ENCODE measurements at places on chromosomes 4 and X.
A peak's percentile ranks its signal among the peaks of the same experiment; 100 is the strongest.

GRCh38 chrX:9942086-9942485 lies 25.1 kb upstream of the CLDN34 start:
- DNase-seq: peak; percentile 46

- DNase-seq: no peak
Measured at GRCh38 chr4:36493251-36493650, 211.8 kb downstream of the DTHD1 start.

GRCh38 chr4:11719879-11720278 lies 291.2 kb upstream of the HS3ST1 start:
- no peak for DNase-seq

- DNase-seq: no peak
Measured at GRCh38 chr4:76758996-76759395, 138.9 kb downstream of the SOWAHB start.

GRCh38 chrX:129823115-129823514 lies 20.6 kb downstream of the ZDHHC9 start:
- peak; percentile 53 for DNase-seq

- no peak for DNase-seq
Measured at GRCh38 chr4:31246856-31247255, 526.7 kb downstream of the PCDH7 start.

- no peak for DNase-seq
Measured at GRCh38 chr4:80016506-80016905, 56.5 kb downstream of the ANTXR2 start.

GRCh38 chr4:109049926-109050325 lies 252.5 kb downstream of the COL25A1 start:
- no peak for DNase-seq

DNA sequence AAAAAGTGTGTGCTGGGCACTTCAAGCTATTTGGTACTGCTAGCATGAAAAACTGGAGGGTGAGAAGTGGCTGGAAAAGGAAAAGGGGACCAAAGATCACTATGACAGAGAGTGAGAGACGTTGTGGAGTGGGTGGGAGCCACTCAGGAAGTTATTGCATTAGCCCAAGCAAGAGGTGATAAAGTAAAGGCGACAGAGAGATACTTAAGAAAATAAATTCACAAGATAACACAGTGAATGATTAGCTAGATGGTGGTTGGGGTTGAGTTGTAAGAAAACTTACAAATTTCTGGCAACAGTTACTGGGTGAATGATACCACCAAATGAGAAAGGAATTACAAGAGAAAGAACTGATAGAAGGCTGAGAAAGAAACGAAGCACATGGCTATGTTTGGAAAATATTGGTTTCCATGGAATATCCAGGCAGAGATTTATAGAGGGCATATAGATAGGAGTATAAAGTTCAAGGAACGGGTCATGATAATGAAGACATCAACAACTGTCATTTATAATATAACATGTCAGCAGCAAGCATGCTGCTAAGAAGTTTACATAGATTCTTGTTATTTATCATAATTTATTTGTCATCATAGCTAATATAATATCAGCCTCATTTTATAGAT lies 60.7 kb downstream of the CASK start:
- no peak for DNase-seq

- DNase-seq: no peak
Measured at GRCh38 chr4:176945334-176945733, 152.6 kb upstream of the VEGFC start.

DNA sequence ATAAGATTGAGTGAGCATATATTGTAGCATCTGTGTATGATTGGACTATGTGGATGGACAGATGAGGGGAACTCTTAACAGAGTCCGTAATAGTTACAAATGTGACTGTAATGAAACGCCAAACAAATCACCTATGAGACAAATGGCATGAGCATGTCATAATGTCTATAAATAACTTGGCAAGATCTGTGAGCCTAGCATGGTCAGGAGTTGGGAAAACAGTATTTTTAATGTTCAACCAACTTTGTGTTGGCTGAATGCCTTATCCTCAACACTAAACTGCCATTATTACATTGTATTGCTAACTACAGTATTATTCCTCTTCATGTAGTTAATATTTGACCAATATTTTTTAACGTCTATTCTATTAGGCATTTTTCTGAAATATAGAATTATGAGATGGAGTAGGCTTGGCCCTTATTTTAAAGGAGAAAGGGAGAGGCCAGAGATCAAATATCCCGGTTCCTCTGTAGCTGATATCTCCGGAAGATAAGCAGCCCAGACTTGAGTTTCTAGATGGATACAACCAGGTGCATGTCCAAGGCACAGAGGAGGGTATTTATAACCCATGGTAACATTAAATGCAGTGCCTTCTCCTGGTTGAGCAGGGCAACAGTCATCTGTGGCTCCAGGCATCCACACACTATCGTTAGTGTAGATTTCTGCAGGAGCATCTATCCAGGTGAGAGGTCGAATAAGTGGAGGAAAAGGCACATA lies 32.7 kb downstream of the PF4 start:
- DNase-seq: no peak

GRCh38 chrX:42093756-42094155 lies 170.4 kb upstream of the CASK start:
- no peak for DNase-seq

GRCh38 chr4:170656506-170656905 lies 566.8 kb upstream of the AADAT start:
- DNase-seq: no peak

GRCh38 chr4:184668511-184669114 lies 19.1 kb downstream of the PRIMPOL start:
- DNase-seq: no peak

- no peak for DNase-seq
Measured at GRCh38 chr4:181966104-181966551, 277.1 kb upstream of the TENM3 start.

GRCh38 chr4:94536649-94537469 lies 85.1 kb downstream of the PDLIM5 start:
- no peak for DNase-seq

DNA sequence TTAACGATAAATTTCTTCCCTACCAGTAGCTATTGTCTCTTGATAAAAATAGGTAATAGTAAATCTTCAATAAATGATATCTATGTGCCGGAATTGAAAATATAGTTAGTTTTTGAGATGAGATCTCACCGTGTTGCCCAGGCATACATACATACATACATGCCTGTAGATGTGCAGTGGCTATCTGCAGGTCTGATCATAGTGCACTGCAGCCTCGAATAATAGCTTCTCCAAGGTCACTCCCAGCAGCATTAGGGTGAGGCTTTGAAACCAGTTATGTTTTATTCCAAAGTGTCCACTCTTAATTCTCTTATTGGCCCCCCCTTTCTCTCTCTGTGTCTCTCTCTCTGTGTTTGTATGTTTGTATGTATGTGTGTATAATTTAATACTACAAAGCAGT lies 37.5 kb downstream of the ZFX start:
- no peak for DNase-seq

DNA sequence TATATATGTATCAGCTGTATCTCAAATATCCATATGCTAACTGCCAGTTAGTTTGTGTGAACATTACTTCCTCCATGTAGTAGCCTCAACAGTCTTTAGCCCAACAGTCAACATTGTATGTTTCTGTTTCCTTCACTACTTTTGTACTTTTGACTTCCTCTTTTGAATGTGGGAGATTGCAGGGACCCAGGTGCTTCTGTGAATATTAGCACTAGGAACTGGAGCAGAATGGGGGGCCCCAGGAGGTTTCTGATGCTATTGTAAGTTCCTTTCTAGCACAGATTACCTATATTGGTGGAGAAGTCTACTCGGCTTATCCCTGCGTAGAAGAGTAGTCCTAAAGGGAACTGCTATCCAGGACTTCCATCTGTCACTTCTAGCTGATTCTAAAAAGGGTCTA lies 2.3 kb downstream of the PLAC8 start:
- DNase-seq: peak; percentile 30

DNA sequence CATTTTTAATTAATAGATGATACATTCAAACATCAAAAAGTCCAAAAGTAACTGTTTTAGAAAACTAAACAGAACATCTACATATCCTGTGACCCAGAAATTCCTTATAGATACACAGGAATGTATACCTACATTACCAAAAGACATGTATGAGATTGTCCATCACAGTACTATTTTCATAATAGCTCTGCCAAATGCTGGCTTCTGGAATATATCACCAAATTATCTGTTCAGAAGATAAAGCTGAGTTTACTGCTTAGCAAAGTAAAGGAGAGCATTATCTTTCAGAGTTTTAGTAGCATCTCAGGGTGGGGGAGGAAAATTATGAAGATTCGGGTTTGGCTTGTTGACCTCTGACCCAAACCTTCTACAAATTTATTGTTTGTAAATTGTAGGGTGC lies 368.9 kb upstream of the SLC7A11 start:
- no peak for DNase-seq

GRCh38 chr4:82201805-82202641 lies 171.8 kb downstream of the HNRNPD start:
- peak; percentile 31 for DNase-seq

GRCh38 chr4:56668267-56668666 lies 12.8 kb downstream of the HOPX start:
- no peak for DNase-seq

GRCh38 chr4:73904491-73904890 lies 35.3 kb downstream of the CXCL1 start:
- no peak for DNase-seq

DNA sequence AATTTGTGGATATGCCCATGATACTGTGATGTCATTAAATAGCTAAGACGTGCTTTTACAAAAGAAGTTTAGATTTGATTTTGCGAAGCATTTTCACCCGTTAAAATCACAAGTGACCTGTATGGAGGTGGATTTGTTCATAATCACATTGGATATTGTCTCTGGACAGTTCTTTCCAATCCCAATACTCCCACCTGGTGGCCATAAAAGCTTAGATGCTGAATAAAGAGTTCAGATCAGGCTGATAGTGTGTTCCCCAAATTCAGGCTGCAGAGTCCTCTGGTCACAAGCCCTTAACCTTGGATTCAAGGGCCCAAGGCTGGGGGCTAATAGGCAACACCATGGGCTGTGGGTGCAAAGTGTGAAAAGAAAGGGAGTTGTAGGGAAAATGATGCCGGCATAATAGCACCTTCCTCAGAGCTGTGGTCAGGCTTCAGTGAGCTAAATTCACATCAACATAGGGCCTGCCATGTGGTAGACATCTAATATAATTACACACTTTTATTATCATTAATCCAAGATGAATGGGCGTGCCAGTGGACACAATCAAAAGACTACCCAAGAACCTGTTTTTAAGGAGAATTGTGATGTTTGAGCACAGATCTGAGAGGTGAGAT lies 28.1 kb downstream of the SMIM43 start:
- no peak for DNase-seq

DNA sequence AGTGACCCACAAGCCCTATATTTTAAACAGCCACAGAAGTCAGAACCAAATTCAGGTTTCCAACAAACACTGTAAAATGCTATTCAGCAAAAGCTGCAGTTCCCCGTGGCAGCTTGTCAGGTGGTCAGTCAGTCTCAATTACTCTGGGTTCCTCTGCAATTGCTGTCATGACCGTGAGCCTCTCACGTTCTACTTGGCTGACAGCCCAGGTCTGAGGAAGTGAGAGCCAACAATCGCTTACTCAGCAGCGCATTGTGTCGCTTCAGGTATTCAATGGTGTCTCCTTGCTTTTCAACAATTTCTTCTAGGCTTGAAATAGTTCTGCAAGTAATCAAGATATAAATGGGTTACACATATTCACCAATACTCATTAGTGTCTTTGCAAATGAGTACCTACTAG lies 25.8 kb downstream of the TRIM75 start:
- DNase-seq: no peak

DNA sequence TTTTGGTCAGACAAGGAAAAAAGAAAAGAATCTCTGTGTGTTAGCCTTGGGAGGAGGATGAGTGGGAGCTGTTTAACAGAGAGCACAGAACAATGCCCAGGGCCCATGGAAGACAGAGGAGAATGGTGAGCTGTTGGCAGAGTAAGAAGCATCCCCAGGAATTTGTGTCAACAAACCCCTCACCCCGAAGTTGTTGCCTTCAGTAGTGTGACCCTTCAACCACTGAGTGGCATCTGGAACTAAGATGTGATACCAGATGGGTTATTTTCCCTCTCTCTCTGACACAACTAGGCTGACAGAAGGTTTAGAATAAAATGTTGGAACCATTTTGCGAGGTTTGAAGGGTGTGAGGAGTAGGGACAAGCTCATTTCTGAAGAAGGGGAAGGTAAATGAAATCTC lies 25.1 kb downstream of the IGSF1 start:
- no peak for DNase-seq

- DNase-seq: no peak
Measured at GRCh38 chr4:6337331-6337935, 67.8 kb downstream of the WFS1 start.

DNA sequence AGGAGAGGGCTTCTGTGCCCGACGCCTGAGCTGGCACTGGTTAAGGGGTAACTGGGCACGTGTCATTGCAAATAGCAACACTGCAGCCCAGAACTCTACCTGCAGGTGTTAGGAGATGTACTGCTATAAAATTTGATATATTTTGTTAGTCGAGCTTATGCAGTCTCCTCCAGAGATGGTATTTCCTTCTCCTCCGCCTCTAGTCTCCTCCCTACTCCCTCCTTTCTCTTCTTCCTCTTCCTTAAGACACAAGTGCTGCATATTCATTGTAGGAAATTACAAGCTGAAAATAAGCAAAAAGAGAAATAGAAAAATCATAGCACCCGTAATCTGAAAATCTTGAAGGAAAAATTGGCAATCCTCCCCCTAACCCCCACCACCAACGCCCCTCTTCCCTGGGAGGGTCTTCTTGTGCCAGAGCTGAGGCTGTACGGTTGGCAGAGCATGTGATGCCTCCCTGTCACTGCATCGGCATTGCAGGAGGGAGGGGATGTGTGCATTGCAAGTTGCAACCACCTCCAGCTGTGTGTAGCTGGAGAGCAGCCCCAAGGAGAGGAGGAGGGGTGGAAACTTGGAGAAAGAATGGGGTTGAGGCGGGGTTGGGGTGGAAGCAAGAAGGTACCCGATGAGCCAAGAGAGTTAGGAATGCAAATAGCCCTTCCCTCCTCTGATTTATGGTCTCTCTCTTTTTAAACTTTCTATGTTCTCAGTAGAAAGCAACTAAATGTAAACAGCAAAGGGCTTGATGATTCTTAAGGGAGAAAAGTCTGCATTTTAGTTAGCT lies 48.3 kb upstream of the MND1 start:
- DNase-seq: no peak

DNA sequence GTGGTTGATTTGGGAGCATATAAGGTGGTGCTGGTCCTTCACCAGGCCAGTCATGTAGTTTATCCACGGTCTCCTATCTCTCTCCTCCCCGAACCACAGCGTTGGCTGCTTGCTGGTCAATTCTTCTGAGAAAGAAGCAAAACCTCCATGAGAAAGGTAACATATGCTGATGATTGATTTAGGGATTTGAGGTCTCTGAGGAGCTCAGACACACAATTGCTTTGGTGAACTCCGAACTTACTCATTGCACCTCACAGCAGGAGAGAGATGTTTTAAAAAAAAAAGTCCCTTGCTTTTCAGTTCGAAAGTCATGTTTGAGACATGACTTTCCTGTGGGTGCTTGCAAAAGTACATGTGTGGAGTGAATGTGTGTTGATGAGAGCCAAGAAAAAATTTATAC lies 100.2 kb downstream of the TSPAN7 start:
- DNase-seq: no peak

GRCh38 chr4:149718500-149718899 lies 97.1 kb downstream of the IQCM start:
- DNase-seq: no peak
